Activated naive CD8-positive, alpha-beta T cell treated with anti-CD3 and anti-CD28 coated beads, Interleukin-2, amount 50 U/mL, for 16 hours (primary cell): ENCODE measurements at places on chromosomes 6 and 20.

DNA sequence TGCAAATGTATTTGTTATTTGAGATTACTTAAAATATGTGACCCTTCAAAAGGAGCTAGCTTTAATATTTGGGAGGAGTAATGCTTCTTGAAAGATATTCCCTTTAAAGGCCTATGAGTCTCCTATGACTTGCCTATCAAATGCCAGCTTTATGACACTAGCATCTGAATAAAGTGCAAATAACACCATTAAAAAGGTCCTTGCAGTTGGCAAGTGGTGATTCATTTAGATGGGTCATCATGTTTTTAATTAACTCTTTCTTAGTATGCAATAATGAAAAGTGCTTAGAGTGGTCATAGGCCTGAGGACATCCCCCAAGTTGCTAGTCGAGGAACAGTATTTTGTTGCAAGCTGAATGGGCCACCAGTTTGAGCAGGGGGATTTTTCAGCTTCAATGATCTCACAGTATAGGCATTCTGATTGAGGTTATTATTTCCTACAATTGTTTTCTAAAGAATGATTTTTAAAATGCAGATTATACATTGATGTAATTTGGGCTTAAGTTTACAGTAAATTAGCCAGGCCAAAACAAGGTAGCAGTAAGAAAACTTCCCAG is 3.7 kb upstream of the CD2AP start:
- DNase-seq: no peak

- DNase-seq: no peak
Observed at GRCh38 chr6:145507239-145507638, 228.1 kb downstream of the EPM2A start.

- no peak for DNase-seq
Observed at GRCh38 chr6:139539852-139540251, 165.4 kb upstream of the CITED2 start.

GRCh38 chr6:145960918-145961589 is 3.1 kb downstream of the SHPRH start:
- no peak for DNase-seq
